ENCODE measurements at places on chromosomes 12 and 14.

GRCh38 chr14:75068294-75069120 lies 934 bp upstream of the ZC2HC1C start:
- no peak for DNase-seq

- DNase-seq = no peak
Observed at GRCh38 chr14:47389535-47389934, 285.9 kb downstream of the MDGA2 start.

- no peak for DNase-seq
Observed at GRCh38 chr14:51121096-51121495, 26.2 kb upstream of the TRIM9 start.

GRCh38 chr12:45407981-45408728 lies 192.3 kb downstream of the ANO6 start:
- DNase-seq = no peak

- no peak for DNase-seq
Observed at GRCh38 chr14:91374879-91375702, 42.5 kb downstream of the CCDC88C start.

DNA sequence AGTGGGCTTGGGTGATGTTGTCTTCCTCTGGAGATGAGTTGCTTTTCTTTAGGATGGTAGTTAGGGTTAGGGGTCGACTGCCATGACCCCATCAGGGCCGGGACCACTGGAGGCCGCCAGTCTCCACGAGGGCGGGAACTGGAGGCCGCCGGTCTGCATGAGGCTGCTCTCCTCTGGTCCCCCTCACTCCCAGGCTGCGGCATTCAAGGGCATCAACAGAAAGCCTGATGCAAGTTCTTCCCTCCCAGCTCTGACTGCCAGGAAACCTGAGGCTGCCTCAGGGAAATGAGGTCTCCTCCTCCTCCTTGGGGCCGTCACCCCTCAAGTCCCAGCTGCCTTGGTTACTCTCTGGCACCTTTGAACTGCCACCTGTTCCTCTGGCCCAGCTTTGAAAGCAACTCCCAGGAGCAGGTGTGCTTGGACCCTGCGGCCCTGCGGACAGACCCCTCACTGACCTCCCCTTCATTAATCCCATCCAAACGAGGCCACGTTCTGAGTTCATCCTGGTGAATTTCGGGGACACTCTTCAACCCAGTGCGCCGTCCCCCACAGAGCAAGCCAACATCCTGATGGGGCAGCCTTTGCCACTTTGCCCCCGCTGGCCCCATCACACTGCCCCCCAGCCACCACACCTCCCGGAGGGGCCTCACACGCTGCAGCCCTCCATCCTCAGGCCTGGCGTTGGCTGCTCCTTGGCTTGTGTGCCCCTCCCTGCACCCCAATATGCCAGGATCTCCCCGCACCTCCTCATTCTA lies 37.2 kb upstream of the FBRSL1 start:
- no peak for DNase-seq

GRCh38 chr12:107322063-107322462 lies 228.7 kb upstream of the CRY1 start:
- DNase-seq = no peak

DNA sequence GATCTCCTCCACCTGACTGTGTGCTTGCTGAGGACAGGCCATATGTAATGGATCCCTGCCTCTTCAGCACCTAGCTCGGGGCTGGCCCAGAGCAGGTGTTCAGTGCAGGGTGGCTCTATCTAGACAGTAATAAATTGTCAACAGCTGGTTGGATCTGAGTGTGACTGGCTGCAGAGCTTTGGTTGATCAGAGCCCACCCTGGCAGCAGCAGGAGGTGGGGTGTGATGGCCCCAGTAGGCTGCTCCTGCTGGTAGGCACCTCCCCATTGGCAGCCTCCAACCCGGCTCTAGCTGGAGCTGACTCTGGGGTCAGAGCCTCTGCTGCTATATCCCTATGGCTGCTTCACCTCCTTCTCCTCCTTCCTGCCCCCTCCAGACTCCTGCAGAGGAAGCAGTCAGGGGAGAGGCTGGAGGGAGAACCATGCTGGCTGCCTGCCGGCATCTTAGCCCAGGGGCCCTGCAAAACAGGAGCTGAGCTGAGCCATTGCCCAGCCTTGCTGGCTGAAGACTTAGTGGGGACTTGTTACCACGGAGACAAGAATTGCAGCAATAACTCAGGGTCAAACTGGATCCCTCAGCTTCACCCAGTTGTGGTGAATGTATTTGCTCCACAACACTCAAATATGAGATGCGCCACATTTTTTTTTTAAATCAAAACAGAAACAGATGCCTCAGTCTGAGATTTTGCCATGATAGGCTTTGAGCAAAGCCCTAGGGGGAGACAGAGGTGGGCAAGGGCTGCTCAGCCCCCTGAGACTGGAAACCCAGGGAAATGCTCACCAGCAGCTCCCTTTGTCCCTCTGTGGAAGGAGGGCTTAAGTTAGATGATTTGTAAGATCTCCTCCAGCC lies 22.2 kb downstream of the TMEM63C start:
- no peak for DNase-seq

DNA sequence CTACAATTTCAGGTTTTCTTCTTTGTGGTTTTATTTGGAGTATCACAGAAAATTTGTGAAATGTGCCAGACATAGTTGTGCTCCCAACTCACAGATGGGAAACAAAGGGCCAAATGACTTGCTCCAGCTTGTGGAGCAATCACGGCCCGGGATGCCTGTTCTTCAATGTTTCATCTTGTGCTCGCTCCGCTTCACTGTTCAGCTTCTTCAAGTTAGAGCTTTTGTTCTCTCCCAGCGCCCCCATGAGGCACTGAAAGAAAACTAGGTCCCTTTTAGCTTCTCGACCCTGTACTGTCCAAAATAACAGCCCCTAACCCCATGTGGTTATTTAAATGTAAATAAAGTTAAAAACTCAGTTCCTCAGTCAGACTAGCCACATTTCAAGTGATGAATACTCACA lies 187.9 kb upstream of the STXBP6 start:
- DNase-seq = no peak

GRCh38 chr12:91178139-91178561 lies 4.5 kb downstream of the DCN start:
- no peak for DNase-seq

DNA sequence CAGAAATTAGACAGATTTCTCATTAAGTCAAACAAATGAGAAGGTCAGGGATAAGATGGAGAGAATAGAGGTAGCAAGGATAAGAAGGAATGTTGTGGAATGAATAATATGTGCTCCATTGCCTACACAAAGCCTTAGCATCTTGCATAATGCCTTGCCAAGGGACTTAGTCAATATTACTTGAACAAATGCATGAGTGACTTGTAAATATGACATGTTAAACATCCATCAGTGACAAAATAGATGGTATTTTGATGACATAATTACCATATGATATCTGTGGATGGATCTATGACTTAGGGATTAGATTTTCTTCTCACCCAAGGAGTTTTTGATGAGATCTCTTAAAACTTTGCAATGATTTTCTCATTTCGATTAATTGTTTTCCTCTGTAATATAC lies 194.1 kb upstream of the RASSF8 start:
- no peak for DNase-seq

- no peak for DNase-seq
Observed at GRCh38 chr12:26133521-26133920, 8.7 kb upstream of the BHLHE41 start.

Measured in activated T-cell treated with anti-CD3 and anti-CD28 coated beads, Interleukin-2, amount 50 U/mL, for 24 hours (primary cell).